ENCODE measurements at places on chromosomes 11 and 22.
A peak's percentile ranks its signal among the peaks of the same experiment; 100 is the strongest.

- DNase-seq: no peak
Measured at GRCh38 chr11:121356357-121356756, 63.8 kb downstream of the SC5D start.

- DNase-seq: no peak
Measured at GRCh38 chr11:30329150-30329940, 6.4 kb downstream of the ARL14EP start.

GRCh38 chr11:20015101-20015500 lies 145.2 kb downstream of the DBX1 start:
- no peak for DNase-seq

DNA sequence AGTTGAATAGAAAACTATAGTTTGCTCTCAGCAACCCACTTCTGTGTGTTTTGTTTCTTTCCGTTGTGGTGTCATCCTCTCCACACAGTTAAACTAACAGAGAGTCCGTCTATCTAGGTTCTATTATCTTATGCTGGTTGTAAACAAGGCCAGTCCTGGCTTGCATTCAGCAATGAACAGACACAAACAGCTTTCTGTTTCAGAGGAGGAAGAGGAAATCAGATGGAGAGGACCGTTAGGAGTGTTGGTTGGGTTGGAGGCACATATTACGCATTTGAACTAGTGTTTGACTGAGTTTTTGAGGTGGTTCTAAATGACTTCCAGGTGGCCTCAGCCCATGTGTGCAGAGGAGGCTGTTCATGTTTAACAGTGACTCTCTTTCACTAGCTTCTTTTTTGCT lies 129.5 kb upstream of the SORL1-AS1 start:
- DNase-seq: no peak

DNA sequence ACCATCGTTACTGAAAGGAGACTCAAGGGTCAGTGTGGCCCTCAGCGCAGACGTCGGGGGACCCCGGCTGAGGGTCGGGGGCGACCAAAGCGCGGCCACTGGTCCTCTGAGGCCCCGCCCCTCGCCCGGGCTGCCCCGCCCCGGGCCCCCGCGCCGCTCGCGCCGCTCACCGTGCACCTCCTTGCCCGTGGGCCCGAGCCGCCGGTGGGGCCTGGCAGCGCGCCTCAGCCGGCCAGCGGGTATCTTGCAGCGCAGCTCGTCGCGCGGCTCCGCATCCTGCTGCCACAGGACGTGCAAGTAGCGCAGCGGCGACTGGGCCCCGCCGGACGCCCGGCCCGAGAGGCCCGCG lies 419 bp downstream of the ANKRD54 start:
- no peak for DNase-seq

DNA sequence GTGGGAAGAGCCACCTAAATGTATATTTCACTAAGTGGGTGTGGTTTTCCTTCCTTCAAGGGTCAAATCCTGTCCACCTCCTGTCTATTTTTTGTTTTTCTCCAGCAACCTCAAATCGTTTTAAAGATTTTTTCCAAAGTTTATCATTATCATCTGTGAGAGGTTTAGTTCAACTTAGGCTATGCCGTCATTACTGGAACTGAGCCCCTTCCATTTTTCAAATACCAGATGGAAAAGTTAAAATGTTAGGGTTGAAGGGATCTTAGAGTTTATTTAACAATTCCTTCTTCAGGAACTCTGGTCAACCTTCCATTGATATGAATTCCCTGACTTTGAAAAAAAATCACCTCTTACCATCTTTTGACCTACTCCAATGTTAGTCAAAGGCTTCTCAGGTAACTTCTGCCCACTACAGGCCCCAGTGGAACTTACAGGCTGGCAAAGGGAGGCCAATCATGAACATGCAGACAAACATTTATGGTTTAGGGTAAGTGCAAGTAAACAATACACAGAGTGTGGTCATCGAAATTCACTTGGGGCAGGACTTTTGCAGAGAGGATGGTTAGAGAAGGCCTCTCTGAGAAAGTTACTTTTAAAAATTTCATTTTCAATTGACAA lies 45.2 kb downstream of the SYN3 start:
- no peak for DNase-seq

- DNase-seq: no peak
Measured at GRCh38 chr22:46250783-46251125, 661 bp upstream of the CDPF1 start.

GRCh38 chr11:46331282-46331984 lies 15.8 kb upstream of the DGKZ start:
- peak; percentile 18 for DNase-seq

All from CD4-positive, alpha-beta T cell treated with Interferon alpha-2 for 1 hour (primary cell).